SHP77 treated with DMSO at 0.1 percent for 48 hours (cell line): ENCODE measurements at places on chromosomes 2 and 18.

DNA sequence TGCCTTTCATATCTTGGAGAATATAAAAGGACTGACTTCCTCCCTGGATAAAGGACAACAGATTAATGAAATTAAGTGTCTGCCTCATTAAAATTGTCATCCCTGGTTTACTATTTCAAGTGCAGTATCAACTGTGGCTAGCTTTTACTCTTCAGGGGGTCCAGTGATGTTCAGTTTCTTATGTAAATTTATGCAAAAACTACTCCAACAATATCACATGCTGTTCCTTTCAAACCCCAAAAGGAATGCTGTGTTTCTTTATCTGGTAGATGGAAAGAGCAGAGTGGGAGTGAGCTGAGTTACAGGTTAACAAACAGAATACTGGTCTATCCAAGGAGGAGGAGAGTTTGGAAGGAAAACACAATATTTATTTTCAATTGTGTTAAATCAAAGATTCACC is 283.7 kb upstream of the VWC2L start:
- no peak for DNase-seq

DNA sequence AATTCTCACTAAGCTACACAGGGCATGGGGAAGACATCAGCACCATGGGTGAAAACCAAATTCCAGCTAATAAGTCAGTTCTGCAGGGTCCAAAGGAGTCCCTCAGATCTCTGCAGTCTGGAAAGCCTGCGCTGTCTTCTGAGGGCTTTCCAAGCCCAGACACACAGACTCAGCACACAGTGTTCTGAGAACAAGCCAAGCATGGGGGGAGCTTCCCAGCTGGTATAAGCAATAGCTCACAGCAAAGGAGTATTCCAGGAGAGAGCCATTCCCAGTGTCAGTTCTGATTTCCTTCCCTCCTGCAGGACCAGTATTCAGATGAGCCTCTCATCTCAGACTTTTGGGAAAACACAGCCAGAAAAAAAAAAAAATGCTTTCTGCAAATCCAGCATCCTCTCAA is 370.8 kb downstream of the TNS1 start:
- no peak for DNase-seq

DNA sequence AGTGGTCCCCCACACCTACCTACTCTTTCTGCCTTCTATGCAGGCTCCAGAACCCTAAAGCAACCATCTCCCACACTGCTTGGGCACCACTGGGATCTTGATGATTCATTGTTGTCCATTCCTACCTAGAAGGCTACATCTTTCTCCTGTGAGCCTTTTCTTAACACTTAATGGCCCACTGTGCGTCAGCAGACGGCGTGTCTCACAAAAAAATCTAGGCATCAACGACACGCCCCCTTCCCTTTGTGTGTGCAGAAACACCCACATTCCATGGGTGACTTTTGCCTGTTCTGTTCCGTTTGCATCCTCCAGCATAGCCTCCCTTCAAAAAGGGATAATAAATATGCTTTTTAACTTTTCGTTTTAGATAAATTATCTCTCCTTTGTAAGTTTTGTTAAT is 99.7 kb upstream of the CYRIA start:
- DNase-seq: no peak

DNA sequence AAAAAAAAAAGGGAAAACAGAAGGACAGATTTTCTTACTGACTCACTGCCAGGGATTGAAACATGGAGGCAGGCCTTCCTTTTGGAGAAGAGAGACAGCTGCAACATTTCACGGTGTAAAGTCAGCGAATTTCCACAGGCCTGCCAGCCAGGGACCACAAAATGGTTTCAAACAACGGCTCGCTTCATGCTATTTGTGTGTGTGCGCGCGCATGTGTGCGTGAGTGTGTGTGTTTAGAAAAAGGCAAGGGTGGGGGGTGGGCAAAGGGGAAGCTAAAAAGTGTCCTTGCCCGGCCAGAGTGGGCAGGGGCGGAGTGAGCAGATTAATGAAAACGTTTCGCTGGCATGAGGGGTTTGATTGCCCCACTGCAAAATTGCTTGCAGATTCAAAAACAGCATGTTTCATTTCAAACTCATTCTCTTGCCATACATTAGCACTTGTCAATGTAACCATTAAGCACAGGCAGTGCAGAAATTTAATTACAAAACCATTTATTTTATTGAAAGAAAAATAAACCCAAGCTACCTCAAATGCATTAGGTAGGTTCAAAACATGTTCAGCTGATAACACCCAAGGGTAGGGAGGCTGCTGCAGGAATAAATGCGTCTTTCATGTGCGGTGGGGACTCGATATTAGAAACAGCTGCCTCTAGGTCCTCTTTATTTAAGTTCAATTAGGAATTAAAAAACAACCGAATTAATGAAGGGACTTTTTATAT is 182.1 kb upstream of the SIX2 start:
- no peak for DNase-seq

GRCh38 chr2:139237023-139237422 is 456.8 kb upstream of the NXPH2 start:
- no peak for DNase-seq

GRCh38 chr2:174376967-174377366 is 18.6 kb upstream of the SCRN3 start:
- DNase-seq: no peak

DNA sequence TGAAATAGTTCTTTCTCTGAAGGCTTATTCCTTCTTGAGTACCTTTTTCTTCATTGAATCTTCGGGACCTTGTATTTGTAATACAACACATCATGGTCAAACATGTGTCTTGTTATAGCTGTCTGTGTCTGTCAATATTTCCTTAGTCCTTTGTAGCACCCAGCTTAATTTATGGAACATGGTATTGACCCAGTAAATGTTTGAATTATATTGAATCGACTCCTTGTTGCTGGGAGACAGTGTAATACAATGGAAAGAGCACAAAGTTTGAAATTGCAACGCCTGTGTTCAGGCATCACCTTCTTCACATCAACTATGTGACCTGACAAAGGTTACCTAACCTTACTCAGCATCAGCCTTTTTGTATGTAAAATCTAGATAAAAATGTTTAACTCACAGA is 267.2 kb upstream of the CYRIA start:
- DNase-seq: no peak
